IPS DF 6.9 (cell line): ENCODE measurements at places on chromosomes 11 and 22.
A peak's percentile ranks its signal among the peaks of the same experiment; 100 is the strongest.

GRCh38 chr11:132439711-132440255 lies 1069.4 kb downstream of the NTM start:
- no peak for DNase-seq

- peak; percentile 79 for DNase-seq
These were observed 7.0 kb downstream of the FXYD2 start for GRCh38 chr11:117817368-117818040.

DNA sequence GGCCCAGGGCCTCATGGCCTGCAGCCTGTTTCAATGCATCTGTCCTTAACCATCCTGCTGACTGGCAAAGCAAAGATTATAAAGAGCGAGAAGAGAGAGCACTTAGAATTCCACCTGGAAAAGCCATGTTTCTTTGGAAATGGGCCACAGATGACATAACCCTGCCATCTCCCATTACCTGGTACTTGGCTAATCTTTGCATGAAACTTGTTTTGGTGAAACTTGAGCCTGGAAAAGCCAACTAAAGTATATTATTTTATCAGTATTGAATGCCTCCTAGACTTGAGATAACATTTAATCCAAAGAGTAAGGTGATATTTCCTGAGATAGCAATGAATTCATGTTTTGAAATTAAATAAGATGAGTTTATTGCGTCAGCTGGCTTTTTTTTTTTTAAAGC lies 72.6 kb downstream of the NAV2 start:
- DNase-seq = no peak

GRCh38 chr11:135075740-135076139 lies 663.7 kb upstream of the B3GAT1 start:
- no peak for DNase-seq

DNA sequence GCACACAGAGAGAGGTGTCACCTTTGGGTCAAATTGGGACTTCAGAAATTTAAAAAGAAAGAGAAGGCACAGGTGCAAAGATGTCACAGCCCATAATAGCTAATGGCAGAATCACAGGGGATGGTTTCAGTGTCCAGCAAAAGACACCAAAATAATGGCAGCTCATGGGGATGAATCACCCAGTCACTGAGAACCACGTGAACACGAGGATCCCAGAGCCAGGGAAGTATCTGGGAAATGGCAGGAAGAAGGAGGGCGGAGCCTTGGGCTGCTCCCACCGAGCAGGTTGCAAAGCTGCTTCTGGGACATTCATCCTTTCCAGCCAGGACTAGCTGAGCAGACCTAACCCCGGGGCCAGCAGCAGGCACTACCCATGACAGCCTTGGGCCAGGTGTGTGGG lies 45.6 kb downstream of the TRMU start:
- DNase-seq = no peak

GRCh38 chr11:121928597-121929580 lies 187.1 kb downstream of the BLID start:
- DNase-seq = no peak

- no peak for DNase-seq
These were observed 77.3 kb downstream of the COMMD9 start for GRCh38 chr11:36211761-36212430.

DNA sequence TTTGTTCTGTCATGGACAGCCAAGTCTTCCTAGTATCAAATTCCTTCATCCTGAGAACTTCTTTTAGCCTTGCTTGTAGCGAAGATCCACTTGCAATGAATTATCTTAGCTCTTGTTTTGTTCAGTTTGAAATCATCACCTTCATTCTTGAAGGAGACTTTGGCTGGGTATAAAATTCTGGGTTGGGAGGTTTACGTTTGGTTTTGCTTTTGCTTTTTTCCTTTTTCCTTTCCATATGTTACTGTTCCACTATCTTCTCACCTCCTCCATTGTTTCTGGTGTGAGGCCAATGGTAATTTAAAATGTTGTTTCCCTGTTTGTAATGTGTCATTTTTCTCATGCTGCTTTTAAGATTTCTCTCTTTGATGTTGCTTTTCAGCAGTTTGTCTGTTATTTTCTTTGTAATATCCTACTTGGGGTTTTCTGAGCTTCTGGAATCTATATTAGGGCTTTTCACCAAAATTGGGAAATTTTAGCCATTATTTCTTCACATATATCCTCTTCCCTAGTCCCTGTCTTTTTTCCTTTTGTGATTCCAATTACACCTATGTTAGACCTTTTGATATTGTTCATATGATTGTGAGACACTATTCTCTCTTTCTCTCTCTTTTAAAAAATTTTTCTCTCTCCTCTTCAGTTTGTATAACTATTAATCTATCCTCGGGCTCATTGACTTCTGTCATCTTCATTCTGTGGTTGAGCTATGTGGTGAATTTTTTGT lies 172.7 kb downstream of the EFCAB6 start:
- DNase-seq = no peak

- no peak for DNase-seq
These were observed 14.9 kb downstream of the SMCO4 start for GRCh38 chr11:93528252-93528651.

GRCh38 chr11:975827-976226 lies 50.2 kb downstream of the AP2A2 start:
- DNase-seq = no peak

GRCh38 chr11:78248903-78249302 lies 60.2 kb downstream of the USP35 start:
- no peak for DNase-seq

GRCh38 chr11:57357856-57358255 lies 19.7 kb downstream of the P2RX3 start:
- DNase-seq = no peak

- no peak for DNase-seq
These were observed 21.6 kb upstream of the GDPD4 start for GRCh38 chr11:77322926-77323590.

DNA sequence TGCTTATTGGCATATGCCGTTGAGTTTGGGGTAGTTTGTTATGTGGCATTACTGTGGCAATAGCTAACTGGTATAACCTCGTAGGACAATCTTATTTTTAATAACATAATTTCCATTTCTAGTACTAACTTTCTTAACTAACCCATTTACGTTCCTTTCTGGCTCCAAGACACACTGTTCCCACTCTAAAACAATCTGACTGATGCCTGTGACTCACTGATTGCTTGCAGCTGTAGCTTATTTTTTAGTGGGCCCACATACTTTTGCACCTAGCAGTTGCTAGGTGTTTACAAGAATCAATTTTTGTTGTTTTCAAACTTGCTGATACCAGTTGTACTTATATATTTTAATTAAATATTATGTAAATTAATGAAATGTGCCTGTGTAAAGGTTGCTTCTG lies 52.2 kb downstream of the FAT3 start:
- no peak for DNase-seq

- no peak for DNase-seq
These were observed 861 bp upstream of the LTBP3 start for GRCh38 chr11:65558930-65559509.

DNA sequence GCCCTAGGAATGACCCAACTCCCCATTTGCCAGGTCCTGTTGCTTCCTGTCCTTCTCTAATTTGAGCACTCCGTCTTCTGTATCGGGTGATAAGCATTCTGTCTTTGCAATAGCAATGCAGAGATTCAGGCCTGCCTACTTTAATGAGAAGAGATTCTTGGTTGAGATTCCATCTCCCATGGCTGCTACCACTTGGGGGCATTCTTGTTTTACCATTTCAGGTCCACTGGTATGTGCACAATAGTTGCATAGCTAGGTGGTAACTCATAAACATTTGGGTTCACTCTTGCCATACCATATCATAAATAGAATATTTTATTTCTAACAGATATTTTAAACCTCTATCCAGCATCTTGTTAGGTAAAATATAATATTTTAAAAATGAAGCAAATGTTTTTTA lies 34.4 kb upstream of the CALCB start:
- no peak for DNase-seq

DNA sequence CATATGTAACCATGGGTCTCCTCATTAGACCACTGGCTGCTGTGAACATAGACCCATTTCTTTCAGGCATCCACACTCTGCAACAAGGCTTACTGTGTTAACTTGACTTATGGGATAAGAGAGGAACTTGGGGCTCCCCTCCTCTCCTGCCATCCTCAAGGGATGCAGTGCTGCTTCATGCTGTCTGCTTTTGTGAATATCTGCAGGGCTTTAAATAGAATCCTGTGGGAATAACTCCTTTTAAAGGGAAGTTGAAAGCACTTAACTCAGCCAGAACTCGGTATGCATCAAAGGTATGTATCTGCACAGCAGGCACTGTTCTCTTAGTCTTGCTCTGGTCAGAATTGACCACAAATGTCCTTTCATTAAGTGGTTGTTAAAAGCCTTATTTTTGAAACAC lies 222.5 kb upstream of the KIRREL3 start:
- DNase-seq = no peak

GRCh38 chr11:64536396-64536941 lies 54.6 kb upstream of the SLC22A12 start:
- no peak for DNase-seq

DNA sequence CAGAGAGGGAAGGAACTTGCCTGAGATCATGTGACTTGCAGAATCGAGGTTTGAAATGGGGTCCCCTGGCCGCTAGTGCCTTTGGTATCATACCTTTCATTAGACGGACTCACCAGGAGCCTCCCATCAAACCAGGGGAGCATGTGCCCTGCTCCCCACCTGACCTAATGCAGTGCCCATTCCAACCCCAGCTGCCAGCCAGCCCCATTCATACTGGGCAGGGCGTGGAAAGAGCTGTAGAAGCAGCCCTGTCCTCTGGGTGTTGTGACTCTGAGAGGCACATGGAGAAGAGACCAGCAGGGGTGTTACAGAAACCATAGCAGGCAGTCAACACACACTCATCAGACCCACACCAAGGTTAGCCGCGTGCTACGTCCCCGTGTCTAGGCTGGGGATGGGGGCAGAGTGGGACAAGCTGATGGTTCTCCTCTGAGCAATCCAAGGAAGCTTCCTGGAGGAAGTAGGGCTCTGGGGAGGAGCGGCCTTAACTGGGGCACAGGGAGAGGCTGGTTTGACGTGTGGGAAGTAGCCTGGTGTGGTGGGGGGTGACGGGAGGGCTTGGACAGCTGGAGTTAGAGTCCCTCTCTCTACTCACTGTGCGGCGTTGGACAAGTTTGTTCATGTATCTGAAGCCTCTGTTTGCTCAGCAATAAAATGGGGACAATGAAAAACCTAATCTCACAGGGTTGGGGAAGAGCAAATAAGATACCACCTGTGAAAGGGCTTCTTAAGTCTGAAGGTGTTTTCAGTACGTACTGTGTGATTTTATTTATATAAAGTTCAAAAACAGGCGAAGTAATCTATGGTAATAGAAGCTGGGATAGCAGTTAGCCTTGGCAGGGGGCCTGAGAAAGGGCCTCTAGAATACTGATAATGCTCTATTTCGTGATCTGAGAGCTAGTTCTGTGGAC lies 14.0 kb downstream of the GRIK4 start:
- DNase-seq = no peak

DNA sequence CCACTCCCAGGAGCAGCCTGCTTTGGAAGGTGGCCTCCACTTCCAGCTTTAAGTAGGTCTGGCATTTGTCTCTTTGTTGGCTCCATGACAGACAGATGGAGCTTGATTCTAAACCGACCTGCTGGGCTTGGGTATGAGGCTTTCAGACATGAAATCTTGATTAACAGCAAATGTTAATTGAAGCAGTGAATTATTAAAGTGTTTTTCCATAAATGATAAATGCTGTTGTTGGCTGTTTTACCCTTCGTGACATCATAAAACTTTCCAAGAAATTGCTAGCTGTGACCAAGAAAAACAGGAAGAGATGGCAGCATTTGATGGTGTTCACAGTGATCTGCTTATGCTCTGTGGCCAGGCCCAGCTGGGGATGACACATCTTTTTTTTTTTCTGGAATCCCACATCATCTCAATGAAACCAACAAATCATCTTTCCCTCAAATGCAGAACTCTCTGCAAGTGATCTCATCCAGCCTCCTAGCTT lies 66.1 kb downstream of the RBMXL2 start:
- no peak for DNase-seq

- DNase-seq = no peak
These were observed 13.8 kb upstream of the RBM4B start for GRCh38 chr11:66691311-66691980.

GRCh38 chr11:71255800-71256479 lies 3.6 kb upstream of the SHANK2 start:
- no peak for DNase-seq

DNA sequence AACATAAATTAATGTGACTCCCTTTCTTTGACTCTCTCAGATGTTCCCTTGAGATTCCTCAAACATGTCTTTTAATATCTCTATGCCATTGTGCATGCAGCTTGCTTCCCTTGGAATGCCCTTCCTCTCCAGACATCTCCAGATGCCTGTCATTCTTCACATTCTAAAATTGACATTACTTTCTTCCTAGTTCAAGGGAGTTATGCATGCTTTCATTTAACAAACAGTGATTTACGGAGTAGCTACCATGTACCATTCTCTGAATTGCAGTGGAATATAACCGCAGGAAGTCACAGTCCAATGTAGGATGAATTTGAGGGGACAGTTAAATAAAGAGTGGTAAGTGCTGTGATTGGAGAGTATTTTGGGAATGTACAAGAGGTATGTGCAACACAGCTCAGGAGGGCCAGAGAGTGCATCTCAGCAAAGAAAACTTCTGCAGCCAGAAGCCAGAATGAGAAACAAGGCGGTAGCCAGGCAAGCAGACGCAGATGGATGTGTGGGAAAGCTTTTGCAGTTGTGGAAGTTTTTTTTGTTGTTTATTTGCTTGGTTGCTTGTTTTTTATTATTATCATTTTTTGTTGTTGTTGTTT lies 18.7 kb downstream of the MMP10 start:
- no peak for DNase-seq

GRCh38 chr11:80856066-80856465 lies 1415.2 kb upstream of the TENM4 start:
- DNase-seq = no peak

DNA sequence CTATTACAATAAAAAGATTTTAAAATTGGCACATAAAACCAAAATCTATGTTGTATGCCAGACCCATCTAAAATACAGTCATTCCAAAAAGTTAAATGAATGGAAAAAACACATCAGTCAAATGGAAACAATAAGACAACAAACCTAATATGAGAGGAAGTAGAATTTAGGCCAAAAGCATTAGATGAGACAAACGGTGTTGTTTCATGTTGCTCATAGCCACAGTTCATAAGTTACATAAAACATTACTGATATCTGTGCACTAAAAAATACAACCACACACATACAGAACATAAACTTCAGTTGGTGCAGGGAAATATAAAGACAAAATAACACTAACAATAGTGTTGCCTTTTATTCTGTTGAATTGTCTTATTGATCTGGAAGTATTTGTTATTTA lies 661.9 kb downstream of the CNTN5 start:
- DNase-seq = no peak

GRCh38 chr11:72069787-72070251 lies 10.5 kb downstream of the NUMA1 start:
- no peak for DNase-seq

DNA sequence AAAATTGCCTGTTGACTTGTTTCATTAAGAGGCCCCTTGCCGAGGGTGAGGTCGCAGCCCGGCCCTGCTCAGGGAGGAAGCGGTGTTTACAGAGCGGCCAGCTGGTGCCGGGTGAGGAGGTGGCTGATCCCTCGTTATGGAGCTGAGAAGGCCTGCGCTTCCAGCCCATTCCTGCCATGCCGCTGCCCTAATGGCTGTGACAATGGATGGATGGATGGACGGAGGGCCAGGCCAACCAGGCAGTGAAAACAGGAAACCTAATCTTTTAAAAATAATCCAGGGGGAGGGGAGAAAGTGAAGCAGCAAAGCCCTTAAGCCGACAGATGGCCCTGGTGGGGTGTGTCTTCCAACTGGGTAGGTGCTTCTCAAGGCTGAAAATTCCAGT lies 38.5 kb downstream of the BCR start:
- no peak for DNase-seq
